Right ventricle myocardium superior (tissue), 1 donor: ENCODE measurements at places on chromosomes 7 and 10. TPM values are rescaled to one million over a fixed set of nuclear protein-coding genes. Genes with fewer than 3 reads are reported as not detected.

Gene FBXL13
- 0.51 TPM for total RNA-seq

Gene PGAM1
- total RNA-seq, result 187 TPM

Gene ATOH7
- not detected for total RNA-seq

Gene PVRIG
- total RNA-seq, result not detected

Gene ANKRD26
- total RNA-seq, result 10.5 TPM

Gene STAMBPL1
- 2.0 TPM for total RNA-seq

Gene SEMA3A
- total RNA-seq, result 2.2 TPM

Gene C7orf33
- not detected for total RNA-seq

Gene KBTBD2
- 25.1 TPM for total RNA-seq

GRCh38 chr10:79209831-79210230, 137.4 kb upstream of the PPIF start:
- DNase-seq, result no peak

DNA sequence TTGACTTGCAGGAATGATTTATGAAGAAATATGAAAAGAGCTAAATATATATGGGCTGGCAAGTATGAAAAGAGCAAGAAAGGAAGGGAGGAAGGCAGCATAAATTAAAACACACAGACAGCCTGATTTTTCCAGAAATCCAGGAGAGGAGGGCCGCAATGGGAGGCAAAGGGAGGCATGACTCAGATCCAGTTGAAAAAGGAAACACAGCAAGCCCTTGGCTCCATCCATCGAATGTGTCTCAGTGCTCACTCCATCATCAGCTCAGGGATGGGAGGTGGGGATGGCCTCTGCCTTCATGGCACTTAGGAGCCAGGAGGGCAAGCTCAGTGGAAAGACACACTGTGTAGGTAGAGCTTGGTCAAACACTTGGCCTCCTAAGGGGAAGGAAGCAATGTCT, 75.7 kb upstream of the PDZD8 start:
- no peak for DNase-seq

DNA sequence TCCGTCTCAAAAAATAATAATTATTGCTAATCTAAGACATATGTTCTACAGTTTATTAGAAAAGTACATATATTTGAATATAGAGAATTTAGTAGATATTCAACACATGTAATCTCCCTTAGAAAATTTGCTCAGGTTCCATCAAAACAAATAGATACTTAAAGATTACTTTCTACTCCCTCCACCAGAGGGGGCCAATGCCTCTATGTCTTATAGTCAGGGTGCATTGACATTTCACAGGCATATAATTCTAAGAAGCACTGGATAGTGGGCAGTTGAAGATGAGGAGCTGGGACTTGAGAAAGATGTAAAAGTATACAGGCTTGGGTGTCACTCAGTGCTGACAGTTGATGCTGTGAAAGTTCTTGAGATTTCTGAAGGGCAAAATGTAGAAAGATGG, 301.6 kb upstream of the HPS1 start:
- DNase-seq, result no peak

DNA sequence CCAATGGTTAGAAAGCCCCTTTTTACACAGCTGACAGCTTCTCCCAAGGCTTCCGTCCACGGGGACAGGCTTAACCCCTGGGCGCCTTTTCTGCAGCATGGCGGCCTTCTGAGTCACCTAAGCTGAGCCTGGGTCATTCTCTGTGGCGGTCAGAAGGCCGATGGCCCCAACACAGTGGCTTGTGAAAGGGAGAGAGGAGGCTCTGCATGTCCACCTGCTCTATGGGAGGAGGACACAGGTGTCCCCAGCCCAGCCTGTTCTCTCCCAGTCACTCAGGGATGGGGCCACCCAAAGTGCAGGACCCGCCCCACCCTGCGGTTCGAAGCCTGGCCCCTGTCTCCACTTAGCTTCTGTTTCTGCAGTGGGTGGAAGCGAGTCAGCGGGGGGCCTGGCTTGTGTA, 20.4 kb upstream of the TTYH3 start:
- DNase-seq, result no peak

- DNase-seq, result no peak
These were observed 155.7 kb upstream of the TNS3 start for GRCh38 chr7:47737601-47738000.

GRCh38 chr10:125156739-125157480, 3.5 kb downstream of the CTBP2 start:
- DNase-seq, result no peak

GRCh38 chr10:47023237-47024045, 112.2 kb downstream of the PTPN20 start:
- DNase-seq, result no peak

DNA sequence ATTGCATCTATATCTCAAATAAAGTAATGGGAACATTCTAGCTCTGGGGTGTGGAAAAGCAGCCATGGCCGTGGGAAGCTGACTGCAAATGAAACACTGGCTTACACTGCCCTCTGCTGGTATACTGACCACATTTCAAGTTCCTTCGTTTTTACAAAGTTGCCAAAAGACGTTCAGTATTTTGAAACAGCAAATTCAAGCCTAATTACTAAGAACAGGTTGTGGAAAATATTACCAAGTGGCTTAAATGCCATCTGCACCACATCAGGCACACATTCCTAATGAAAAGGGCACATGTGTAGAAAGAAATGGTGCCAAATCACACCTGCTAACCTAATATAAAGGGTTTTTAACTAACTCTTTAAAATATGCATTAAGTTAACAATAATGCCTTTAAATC, 83.9 kb downstream of the JAZF1 start:
- DNase-seq, result no peak

- no peak for DNase-seq
These were observed 25.6 kb upstream of the MGMT start for GRCh38 chr10:129441372-129442009.

- DNase-seq, result no peak
These were observed 1674.9 kb downstream of the REEP3 start for GRCh38 chr10:65196111-65196510.

DNA sequence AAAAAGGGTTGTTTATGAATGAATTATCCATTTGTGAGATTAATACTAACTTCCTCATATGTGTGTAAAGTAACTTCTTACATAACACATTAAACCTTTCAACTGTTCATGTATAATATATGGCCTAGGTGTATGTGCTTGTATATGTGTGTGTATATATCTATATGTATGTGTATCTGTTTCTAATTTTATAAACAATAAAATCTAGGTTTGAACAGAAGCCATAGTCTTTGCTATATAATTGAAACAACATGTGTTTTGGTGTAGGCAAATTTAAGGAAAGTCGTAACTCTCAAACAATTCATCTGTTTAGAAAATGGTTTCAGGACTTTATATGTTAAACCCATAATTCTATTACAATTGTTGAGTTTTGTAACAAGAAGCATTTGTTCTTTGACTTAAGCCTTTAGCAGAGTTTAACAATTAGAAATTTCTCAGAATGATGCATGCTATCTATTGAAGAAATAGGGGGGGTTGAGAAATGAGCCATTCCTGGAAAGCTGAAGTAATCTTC, 103.3 kb downstream of the BBS9 start:
- DNase-seq, result no peak

- DNase-seq, result peak; percentile 42
These were observed at the start of gene ABCB4 for GRCh38 chr7:87475359-87476178. ABCB4 (minus strand) TSS chr7:87475680; CDS start chr7:87475465, 215 bp downstream.

DNA sequence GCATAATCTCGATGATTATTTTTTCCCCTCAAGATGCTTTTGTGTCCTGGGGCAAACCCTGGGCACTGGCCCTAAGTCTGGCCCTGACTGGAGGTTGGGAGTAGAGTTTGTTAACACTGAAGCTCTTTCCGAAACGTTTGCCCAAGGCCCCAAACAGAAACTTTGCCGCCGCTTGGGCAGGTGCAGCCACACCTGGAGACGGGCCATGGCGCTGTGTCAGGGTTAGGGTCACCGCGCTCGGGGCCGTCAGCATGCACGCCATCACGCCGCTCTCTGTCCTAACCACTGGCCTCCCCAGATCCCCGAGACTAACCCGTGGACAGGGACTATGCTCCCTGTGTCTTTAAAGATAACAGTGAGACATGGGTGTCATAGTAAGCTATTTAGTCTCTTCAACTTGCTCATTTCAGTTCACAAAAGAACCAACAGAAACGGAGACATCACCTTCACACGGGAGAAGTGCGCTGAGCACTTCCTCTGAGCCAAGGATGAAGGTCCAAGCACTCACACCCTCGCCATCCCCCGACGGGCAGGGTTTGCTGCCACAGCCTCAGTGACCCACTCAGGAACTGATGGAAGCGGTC, 85.3 kb upstream of the DIP2C start:
- DNase-seq, result no peak

DNA sequence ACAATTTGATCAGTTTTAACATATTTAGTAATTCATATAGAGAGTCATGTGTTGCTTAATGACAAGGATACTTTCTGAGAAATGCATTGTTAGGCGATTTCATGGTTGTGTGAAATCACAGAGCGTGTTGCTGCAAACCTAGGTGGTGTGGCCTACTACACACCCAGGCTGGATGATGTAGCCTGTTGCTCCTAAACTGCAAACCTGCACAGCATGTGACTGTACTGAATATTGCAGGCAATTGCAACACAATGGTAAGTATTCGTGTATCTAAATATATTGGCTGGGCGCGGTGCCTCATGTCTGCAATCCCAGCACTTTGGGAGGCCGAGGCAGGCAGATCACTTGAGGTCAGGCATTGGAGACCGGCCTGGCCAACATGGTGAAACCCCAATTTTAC, 73.7 kb upstream of the BAIAP2L1 start:
- DNase-seq, result no peak

- DNase-seq, result no peak
These were observed 73.5 kb upstream of the ASAH2 start for GRCh38 chr10:50324680-50325393.

DNA sequence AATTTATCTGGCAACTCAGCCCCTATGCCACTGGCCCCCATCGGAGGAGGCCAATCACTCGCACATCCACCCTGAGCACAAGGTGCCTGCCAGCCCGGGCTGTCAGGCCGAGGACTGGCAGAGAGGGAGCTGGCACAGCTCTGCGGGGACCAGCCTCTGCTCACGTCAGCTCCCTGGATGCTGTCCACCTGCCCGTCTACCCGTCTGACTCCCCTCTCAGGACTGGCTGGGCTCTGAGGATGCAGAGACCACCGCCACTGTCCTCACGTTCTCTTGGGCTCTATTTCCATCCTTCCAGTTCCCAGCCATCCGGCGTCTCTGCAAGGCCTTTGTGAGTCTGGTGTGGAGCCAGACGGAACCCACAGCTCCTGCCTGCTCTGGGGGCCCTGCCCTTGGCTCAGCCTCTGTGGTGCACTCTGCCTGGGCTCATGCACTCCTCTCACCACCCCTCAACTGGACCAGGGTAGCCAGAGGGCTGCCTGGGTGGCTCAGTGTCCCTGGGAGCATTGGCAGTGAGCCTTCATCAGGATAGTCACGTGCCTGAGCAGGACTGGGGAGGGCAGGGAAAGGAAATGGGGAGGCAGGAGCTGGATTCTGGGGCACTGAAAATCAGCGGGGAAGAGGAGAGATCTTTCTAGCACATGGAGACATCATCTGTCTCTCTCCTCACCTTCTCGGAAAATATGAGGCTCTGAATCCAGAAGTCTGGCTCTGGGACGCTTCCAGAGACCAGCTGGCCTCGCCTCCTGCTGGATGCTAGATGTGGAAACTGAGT, 38.0 kb upstream of the PCBD1 start:
- DNase-seq, result peak; percentile 67

DNA sequence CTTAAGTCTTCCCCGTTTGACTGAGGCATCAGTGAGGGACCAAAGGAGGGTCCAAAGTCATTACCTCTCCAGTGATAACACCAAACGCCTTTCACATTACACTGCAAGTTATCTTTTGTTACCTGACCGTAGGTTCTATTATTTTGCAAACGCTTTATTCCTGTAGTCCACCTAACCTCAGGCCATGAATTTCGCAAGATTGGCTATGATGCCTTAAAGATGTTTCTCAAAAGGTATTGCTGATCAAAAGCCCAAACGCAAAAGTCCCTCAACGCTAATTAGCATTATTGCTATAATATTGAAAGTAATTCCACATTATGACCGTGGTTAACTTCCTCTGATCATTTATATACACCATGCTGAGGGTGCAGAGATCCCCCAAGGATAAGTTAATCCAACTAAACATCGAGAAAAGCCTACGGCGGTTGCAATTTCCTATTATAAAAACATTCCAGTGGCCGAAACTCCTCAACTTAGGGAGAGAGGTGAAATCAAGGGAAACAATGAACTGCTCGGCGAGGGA, 649 bp downstream of the DNA2 start:
- DNase-seq, result no peak

GRCh38 chr10:88194041-88194887, 330.8 kb downstream of the PTEN start:
- no peak for DNase-seq

GRCh38 chr7:7772397-7772821, 54.0 kb upstream of the RPA3 start:
- DNase-seq, result no peak

GRCh38 chr7:74717889-74718288, 55.9 kb upstream of the NCF1 start:
- DNase-seq, result no peak

- no peak for DNase-seq
These were observed 51.5 kb downstream of the WDR37 start for GRCh38 chr10:1107679-1108078.

DNA sequence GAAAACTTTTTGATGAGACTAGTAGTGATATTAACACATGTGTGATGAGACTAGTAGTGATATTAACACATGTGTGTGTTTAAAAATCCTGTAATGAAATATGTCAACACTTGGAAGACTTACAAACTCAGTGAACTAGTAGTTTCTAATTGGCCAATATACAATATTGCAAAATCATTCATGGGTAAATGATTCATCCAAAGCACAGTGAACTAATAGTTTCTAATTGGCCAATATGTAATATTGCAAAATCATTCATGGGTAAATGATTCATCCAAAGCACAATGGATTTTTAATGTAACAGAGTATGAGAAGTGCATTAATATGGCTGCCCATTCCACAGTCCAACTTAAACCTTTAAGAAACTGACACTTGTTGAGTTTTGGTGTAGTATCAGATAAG, 77.8 kb downstream of the ATAD1 start:
- DNase-seq, result no peak

- DNase-seq, result peak; percentile 53
These were observed 13.1 kb downstream of the IFT22 start for GRCh38 chr7:101308245-101309085.

GRCh38 chr7:156466955-156467625, 173.5 kb upstream of the RNF32 start:
- DNase-seq, result no peak

GRCh38 chr10:69814251-69814650, 12.5 kb downstream of the COL13A1 start:
- DNase-seq, result no peak

DNA sequence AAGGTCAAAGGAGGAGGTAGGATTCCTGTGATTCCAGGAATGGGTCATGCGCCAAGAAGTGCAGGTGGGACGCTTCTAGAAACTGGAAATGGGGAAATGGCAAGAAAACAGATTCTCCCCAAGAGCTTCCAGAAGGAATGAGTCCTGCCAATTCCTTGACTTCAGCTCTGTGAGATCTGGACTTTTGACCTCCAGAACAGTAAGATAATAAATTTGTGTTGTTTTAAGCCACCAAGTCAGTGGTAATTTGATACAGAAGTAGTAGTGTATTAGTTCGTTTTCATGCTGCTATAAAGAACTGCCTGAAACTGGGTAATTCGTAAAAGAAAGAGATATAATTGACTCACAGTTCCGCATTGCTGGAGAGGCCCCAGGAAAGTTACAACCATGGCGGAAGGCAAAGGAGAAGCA, 178.6 kb upstream of the GALNT17 start:
- DNase-seq, result no peak

- peak; percentile 70 for DNase-seq
These were observed at the start of gene SYNPO2L for GRCh38 chr10:73655990-73656298. SYNPO2L (minus strand) TSS chr10:73656029; CDS start chr10:73655922, 107 bp downstream.

GRCh38 chr7:30143748-30144251, 9.0 kb downstream of the MTURN start:
- no peak for DNase-seq

GRCh38 chr10:85317827-85318226, 989.4 kb downstream of the CCSER2 start:
- DNase-seq, result no peak
